ENCODE measurements at places on chromosomes 7 and 10. TPM values are rescaled to one million over a fixed set of nuclear protein-coding genes. Genes with fewer than 3 reads are reported as not detected.

HOXA11 gene
- total RNA-seq: 0.67 TPM

BLVRA gene
- 69.9 TPM for total RNA-seq

PRSS37 gene
- not detected for total RNA-seq

LRRC18 gene
- not detected for total RNA-seq

PLPP4 gene
- 0.18 TPM for total RNA-seq

MMD2 gene
- not detected for total RNA-seq

CARD11 gene
- total RNA-seq: 1.8 TPM

RET gene
- total RNA-seq: 1.1 TPM

HILPDA gene
- total RNA-seq: 21.3 TPM

FGL2 gene
- not detected for total RNA-seq

GNAT3 gene
- not detected for total RNA-seq

MMP21 gene
- not detected for total RNA-seq

ITIH5 gene
- total RNA-seq: not detected

STEAP2 gene
- total RNA-seq: 3.5 TPM

PDZD7 gene
- 0.63 TPM for total RNA-seq

MICALL2 gene
- 31.5 TPM for total RNA-seq

ANXA8 gene
- 32.8 TPM for total RNA-seq

FAM13C gene
- not detected for total RNA-seq

ST8SIA6 gene
- 0.08 TPM for total RNA-seq

MKX gene
- total RNA-seq: not detected

SPDYE17 gene
- not detected for total RNA-seq

NEUROG3 gene
- total RNA-seq: not detected

TMEM236 gene
- total RNA-seq: 0.07 TPM

MALRD1 gene
- total RNA-seq: not detected
